ENCODE measurements at places on chromosomes 2 and 18.

GRCh38 chr2:152038441-152038958 is 60.3 kb downstream of the CACNB4 start:
- no peak for DNase-seq

- DNase-seq: no peak
Measured at GRCh38 chr2:11923935-11924334, 177.5 kb downstream of the LPIN1 start.

DNA sequence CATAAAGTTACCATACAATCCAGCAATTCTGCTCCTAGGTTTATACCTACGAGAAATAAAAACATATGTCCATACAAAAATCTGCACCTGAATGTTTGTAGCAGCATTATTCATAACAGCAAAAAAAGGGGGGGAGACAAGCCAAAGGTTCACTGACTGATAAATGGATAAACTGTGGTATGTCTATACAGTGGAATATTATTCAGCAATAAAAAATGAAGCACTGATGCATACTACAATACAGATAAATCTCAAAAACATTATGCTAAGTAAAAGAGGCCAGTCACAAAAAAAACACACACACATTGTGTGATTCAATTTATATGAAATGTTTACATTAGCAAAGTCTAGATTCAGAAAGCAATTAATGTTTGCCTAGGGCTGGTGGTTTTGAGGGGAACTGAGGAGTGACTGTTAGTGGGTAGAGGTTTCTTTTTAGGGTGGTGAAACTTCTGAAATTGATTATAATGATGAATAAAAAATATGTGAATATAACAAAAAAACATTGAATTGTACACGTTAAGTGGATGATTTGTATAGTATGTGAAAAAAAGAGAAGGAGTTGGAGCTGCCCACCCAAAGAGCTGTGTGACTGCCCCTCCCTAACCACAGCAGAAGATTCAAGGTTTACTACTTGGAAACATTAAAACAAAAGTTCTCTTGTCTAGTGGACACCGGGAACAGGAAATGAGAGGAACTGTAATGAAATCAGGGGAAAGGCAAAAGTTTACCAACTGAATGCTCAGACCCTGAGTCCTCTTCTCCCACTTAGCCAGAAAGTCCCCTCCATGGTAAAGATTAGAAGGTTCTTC is 13.4 kb downstream of the COLEC12 start:
- DNase-seq: no peak

DNA sequence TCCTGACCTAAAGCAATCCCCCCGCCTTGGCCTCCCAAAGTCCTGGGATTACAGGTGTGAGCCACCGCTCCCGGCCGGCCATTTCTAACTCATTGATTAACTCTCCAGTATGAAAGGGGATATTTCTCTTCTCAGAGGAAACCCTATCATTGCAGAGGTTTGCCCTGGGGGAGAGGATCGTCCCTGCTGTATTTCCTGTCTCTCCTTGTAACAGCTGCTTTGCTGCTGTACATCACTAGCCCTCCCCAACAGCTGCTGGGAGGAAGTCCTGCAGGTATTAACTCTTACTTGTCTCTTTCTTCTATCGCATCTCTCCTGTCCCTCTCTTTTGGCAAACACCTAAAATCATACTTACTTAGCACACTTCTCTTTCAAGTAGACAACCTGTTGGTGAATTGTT is 219.0 kb upstream of the DSEL start:
- DNase-seq: no peak

GRCh38 chr2:241772063-241772499 is 4.5 kb upstream of the GAL3ST2 start:
- DNase-seq: no peak

- no peak for DNase-seq
Measured at GRCh38 chr2:189128970-189129369, 50.6 kb downstream of the COL5A2 start.

GRCh38 chr2:70757966-70758365 is 10.0 kb downstream of the ADD2 start:
- no peak for DNase-seq

DNA sequence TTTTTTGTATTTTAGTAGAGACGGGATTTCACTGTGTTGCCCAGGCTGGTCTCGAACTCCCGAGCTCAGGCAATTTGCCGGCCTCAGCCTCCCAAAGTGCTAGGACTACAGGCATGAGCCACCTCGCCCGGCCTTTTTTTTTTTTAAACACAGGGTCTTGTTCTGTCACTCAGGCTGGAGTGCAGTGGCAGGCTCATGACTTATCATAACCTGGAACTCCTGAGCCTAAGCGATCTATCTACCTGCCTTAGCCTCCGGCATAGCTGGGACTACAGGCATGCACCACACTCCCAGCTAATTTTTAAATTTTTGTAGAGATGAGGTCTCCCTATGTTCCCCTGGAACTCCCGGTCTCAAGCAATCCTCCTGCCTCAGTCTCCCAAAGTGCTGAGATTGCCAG is 1.4 kb upstream of the ITGAV start:
- DNase-seq: no peak

DNA sequence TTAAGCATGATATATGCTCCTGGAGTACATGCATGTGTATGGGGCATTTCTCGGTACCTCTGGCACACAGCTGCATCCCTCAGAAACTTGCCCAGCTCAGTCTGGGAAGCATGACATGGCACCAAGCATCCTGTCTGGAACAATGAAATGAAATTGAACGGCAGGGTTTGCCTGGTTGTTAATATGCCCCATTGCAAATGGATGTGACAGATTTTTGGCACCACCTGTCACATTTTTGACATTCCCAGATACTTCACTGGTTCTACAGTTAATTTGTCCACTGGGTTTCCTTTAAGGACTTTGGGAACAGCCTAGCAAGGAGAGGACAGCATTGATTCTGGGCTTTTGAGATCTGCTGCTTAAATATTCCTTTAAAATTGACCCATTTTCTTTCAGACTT is 305.8 kb downstream of the TSN start:
- DNase-seq: no peak

- no peak for DNase-seq
Measured at GRCh38 chr2:234495251-234496054, 1.4 kb downstream of the ARL4C start.

DNA sequence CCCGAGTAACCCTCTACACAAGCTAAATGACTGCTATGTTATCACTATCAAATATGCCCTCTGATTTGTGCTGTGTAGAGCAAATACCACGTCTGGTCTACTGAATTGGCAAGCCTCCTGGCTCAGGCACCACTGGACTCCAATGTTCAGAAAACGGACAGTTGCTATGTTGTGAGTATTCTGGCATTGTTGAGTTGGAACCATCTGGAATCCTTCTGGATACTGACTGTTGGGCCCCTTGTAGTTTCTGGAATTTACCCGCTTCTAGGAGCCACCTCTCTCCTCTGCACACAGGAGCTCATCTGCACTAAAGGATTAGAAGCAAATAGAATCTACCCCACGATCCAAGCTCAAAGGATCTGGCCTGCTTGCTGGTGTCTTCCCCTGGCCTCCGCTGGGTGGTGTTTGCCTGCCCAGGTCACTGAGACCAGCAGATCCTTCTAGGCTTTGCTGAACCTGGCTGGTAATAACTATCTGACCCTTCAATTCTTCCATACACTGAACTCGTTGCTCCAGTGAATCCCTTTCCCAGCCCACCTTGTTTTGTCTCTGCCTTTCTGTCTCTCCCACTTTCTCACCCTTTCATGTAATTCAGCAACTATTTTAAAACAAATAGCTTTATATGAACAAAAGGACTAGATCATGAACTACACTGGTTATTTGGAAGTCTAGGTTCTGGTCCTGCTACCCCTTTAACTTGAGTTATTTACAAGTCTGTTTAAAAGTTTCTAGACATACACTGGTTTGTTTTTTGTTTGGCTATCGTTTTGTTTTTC is 2.1 kb upstream of the HAAO start:
- DNase-seq: no peak

DNA sequence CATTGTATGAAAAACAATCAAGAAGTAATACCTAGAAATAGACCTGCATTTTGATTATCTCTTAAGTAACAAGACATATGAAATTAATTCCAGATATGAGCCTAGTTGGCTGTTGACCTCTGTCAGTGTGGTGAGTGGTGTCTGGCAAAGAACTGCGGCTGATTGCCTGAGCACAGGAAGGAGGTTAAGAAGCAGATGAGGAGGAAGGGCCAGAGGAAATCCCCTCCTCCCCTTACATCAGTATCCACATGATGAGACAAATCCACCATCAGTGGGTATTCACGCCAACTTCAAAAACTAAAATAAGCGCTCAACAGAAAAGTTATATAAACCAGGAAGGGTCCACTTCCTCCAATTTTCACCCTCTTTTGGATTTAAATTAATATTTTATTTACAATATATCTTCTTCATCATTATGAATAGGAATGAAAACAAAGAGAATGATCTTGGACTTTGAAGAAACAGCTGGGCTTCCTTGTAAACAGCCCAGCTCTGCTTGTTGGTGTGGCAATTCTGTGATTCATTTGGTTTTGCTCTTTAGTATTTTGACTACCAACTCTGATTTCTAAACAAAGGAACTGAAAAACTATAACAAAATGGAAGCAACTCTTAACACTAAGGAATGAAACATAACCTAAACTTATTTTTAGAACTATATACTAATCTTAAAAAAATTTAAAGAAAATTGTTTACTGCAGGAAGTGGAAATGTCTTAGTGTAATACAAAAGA is 27.3 kb downstream of the RFTN2 start:
- DNase-seq: no peak

DNA sequence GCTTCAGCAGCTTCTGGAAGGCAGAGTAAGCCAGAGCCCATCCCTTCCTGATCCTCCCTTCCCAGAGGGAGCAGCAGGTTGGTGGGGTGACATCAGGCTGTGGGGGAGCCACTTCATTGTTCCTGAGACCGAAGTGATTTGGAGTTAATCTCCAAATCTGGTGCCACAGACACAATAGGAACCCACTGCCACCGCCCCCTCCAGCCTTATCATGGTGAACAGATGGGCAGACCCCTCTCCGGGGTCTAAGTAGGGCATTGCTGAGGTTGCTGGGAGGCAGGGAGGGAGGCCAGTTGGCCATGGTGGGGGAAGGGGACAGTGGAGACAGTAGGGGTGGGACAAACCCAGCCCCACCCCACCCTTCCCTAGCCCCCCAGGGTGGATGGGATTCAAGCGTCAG is 25.6 kb upstream of the SLC35F6 start:
- DNase-seq: no peak

GRCh38 chr2:30308280-30308679 is 76.9 kb downstream of the LBH start:
- no peak for DNase-seq

DNA sequence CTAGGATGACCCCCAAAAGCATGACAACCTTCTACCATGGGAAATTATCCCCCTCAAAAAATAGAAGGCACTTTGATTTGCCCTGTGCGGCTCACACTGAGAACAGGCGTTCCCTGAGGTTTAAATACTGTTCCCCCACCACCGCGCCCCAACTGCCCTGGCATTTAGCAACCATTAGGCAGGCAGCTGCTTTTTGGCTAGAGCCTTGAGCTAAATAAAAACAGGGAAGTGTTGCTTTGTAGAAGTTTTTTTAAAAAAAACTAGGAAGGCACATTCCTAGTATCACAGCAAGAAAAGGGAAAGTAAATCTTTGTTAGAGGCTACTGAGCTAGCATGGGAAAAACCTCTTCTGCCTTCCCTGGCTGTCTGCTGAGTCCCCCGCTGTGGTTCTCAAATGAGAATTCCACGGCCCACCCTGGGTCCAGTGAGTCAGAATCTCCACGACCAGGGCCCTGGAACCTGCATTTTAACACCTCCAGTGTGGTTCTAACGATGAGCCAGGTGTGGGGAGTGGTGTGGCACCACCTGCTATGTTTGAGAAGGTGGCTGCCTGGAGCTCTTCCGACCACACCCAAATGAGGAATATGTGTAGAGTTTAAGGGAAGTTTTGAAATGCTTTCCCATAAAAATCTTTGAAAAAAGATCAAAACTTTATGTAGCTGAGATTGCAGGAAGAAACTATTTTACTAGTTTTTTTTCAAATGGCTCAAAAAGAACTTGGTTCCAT is 66.4 kb downstream of the VIT start:
- no peak for DNase-seq

DNA sequence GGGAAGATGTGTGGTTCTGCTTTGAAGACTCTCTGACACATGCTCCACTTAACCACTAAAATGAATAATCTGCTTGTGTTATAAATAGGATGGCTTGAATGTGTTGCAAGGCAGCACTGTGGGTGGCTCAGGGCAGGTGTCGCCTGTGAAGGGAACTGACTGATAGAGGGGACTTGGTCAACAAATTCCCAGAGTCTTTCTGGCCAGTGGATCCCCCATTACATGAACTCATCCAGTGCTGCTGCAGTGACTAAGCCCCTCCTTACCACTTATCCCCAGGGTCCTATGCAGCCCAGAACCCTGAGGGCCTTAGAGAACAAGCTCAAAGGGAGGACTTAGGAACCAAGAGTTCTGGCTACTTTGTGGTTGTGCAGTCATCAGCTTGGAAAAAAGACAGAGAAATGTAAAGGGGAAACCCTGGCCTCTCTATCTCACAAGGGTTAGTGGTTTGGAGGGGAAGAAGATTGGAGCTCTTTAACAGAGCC is 226.2 kb upstream of the TNP1 start:
- DNase-seq: no peak

DNA sequence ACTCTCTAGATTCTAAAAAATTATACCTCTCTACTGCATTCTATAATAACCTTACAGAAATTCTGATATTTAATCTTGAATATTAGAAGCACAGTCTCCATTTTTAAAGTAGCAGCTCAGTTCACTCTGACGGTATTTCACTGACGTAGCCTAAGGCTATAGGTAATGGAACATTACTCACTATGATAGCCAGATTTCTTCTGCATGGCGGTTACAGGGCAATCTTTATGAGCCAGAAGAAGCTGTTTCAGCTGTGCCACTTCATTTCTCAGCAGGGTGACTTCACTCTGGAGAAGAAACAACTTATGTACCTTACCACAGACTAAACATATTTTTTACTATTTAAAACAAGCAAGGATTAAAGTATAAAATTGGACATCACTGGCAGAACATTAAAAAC is 75.3 kb upstream of the CHN1 start:
- DNase-seq: no peak

DNA sequence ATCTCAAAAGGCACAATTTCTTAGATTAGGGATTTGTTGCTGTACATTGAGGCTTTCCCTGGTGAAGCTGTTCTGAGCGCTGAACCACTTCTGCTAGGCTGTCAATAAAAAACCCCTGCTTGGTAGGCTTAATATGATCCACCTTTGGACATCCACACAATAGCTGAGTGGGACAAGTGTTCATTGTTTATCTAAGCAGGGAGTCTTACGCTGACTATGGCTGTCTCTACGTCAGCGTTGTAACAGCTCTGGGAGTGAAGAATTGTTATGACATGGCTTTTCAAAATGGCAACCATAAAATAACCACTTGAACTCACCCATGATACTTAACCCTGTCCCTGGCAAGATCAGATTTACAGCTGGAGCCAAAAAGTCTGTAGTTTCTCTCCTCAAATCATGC is 111.5 kb upstream of the SULT1C3 start:
- DNase-seq: no peak

- DNase-seq: no peak
Measured at GRCh38 chr2:230582851-230583283, 129.8 kb upstream of the CAB39 start.

GRCh38 chr2:227774895-227775842 is 29.5 kb downstream of the SCYGR8 start:
- no peak for DNase-seq

All from stimulated activated CD4-positive, alpha-beta T cell treated with anti-CD3 and anti-CD28 coated beads, TNF-alpha, amount 100 ng/mL, for 24 hours (primary cell).